ENCODE measurements at places on chromosomes 1 and 21.

GRCh38 chr1:53732912-53733317 lies 6.0 kb downstream of the GLIS1 start:
- DNase-seq = no peak

DNA sequence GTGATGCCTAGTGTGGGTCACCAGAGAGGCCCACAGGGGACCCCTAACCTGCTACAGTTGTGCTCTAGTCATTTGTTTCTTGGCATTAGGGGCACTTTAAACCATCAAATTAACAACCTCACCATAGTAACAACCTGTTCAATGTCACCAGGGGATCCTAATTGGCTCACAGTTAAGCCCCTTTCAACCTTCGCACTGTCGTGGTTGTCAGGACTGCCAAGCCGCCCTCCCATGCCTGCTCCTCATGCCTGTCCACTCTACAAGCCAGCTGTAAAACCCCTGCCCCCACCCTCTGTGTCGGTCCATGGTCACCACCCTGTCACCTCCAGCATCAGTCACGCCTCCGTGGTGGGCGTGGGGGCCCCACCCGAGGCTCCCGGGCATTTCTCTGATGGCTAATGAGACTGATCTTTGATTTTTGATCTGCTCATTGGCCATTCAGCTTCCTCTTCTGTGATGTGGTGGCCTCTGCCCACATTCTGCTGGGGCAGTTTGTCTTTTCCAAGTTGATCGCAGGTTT lies 96.6 kb downstream of the WDR4 start:
- DNase-seq = no peak

- DNase-seq = peak; percentile 33
Measured at GRCh38 chr1:15849775-15850324, 2.3 kb downstream of the SPEN start.

DNA sequence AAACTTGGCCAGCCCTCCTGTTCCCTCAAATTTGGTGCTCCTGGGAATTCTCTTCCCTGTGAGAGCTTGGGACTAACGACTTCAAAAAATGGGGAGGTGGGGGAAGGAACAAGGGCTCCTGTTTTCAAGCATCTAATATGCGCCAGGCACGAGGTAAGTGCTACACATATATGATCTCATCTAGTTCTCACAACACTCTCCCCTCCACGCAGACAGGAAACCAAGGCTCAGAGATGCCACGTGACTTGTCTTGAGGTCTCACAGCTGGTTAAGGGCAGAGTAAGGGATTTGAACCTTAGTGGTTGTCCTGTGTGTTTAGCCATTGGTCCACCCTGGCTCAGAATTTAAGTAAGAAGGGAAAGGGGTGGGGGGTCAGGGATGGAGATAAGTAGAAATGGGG lies 125.9 kb downstream of the DMRTB1 start:
- no peak for DNase-seq

DNA sequence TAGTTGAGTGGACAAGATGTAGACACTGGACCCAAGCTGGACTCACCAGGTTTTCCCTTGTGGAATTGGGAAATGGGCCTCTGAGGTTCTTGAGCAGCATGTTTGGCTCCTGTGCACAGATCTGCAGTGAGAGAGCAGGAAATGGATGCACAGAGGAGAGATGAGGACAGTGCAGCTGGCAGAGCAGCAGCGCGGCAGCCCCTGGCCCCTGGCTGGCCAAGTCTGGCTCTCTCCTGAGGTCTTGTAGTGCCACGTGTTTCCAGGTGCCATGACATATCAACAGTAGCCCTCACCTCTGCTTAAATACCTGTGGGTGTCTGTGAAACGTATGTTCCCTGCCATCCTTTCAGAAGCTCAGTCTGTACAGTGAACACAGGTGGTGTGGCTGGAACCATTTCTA lies 19.2 kb upstream of the BCL10 start:
- DNase-seq = no peak

DNA sequence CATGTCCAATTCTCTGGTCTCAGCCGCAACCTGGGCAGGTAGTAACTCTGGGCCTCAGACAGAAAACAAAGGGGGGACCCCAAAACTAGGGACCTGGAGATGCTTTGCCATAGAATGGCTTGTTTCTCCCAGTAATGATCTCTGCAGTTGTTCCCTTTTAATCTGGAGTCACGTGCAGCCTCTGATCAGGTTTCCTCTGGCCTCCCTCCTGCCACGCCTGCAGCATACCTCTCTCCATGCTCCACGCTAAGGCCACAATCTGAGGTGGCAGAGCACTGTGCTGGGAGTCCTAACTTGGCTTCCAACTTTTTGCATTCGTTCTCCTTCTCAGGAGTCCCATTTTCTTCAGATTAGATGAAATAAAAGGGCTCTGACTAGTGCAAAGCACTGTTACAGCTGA lies 1.9 kb downstream of the PABPC4 start:
- DNase-seq = no peak

DNA sequence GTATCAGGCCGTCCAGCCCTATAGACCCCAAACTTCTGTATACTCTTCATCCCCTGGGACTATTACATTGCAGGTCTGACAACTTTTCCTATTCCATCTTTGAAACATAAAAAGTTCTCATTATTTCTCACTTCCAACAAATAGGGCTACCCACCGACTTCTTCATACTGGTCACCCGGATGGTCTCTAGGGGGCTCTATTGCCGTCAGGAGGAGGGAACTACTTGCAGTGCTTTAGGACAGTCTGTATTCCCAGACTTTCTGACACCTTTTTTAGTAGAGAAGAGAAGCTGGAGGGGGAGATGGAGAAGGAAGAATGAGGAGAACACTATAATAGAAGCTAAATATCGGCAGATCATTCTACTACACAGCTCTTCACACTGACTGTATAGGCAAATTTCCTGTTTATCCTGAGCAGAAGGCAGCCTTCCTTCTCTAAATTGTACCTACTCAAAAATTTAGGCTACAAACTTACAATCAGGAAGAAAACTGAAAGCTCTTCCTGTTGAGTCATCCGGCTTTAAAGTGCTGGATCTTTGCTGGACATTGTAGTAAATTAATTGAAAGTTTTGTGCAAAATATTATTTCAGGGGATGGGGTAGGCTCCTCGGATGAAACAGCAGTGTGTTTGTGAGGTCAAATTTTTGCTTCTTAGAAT lies 54.6 kb downstream of the CDC7 start:
- DNase-seq = no peak

- no peak for DNase-seq
Measured at GRCh38 chr1:31443673-31444072, 30.7 kb downstream of the SERINC2 start.

DNA sequence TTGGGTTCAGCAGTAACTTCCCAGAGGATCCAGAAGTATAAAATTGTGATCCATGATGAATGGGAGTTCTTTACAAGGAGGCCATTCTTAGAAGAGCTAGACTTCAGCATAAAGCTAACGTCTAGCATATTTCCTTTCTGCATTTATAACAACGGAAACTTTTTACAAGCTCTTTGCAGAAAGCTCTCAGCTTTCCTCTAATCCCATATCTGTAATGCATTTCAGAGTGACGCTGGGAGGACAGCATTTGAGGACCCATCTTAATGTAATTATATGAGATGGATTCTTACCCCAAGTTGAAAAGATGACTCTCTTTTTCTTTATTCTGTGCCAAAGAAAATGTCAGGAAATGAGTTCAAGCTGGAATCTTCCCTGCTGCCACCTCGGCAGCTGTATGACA lies 132.0 kb upstream of the CACHD1 start:
- DNase-seq = no peak

DNA sequence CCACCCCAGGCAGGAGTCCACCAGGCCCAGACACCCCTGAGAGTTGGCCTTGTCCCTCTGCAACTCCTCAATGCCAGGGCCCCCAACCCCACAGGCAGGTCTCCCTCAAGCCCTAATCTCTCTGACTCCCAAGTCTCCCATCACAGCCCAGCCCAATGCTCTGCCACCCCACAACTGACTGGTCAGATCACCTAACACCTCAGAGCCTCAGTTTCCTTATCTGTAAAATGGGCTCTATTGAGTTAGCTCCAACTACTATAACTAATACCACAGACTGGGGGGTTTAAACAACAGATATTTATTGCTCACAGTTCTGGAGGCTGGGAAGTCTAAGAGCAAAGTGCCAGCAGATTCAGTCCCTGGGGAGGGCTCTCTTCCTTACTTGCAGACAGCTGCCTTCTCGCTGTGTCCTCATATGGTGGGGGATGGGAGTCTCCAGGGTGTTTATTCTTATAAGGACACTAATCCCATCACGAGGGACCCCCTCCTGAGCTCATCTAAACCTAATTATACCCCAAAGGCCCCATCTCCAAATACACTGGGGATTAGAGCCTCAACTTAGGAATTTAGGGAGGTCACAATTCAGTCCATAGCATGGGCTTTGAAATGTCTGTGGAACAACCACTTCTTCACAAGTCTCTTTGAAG lies 34.9 kb upstream of the ZC3H12A start:
- DNase-seq = no peak

- DNase-seq = no peak
Measured at GRCh38 chr1:203649999-203650836, 23.6 kb downstream of the ATP2B4 start.

DNA sequence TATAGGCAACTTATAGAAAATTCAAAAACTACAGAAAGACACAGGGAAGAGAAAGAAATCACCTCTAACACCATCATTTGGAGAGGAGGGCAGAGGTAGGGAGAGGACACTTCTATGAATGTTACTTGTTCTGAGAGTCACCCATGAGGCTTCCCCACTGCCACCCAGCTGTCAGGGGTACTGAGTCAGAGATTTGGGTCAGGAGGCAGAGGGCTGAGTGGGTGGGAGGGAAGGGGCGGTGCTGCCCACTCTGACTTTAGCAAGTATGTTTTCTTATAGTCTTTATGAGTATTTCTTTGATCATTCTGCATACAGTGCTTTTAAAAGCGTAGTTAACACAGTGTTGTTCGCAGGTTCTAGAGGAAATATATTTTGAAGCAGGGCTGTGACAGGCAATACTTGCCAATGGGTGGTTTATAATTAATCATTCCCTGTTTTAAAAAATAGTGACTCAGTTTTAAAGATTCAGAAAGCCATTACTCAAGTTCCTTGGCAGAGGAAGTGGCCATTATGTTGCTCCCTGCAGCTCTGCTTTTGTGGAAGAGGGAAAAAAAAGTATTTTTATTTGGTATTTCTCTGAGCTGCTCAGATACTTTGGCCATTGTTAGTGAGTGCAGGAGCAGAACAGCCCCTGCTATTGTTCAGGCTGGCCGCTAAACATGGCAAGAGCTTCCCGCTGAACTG lies 18.3 kb downstream of the IL6R start:
- no peak for DNase-seq

DNA sequence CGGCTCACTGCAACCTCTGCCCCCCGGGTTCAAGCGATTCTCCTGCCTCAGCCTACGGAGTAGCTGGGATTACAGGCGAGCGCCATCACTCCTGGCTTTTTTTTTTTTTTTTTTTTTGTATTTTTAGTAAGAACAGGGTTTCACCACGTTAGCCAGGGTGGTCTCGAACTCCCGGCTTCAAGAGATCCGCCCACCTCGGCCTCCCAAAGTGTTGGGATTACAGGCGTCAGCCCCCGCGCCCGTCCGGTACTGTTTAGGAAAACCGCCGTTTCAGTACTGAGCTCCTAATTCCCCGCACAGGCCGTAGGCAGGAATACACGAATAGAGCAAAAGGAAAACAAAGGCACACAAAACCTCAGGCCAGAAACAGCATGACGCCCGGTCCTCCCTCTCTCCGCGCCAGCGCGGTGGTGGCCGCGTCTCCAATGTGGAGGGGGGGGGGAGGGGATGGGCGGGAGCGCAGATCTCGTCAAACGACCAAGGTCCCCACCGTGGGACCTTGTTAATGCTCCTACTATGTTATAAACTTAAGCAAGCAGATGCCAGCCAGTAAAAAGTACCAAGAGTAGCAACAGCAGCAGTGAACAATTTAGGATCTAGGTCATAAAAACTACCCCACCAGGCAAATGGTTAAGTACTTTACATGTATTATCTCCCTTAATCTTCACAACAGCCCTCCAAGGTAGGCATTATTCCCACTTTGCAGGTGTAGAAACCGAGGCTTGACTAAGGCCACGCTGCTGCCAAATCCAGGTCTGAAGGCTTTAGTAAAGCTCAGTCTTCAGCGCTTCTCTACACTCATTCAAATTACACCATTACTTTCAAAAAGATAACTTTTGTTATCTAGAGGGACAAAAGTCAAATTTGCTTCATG lies 648 bp upstream of the ADAR start:
- DNase-seq = peak; percentile 78

DNA sequence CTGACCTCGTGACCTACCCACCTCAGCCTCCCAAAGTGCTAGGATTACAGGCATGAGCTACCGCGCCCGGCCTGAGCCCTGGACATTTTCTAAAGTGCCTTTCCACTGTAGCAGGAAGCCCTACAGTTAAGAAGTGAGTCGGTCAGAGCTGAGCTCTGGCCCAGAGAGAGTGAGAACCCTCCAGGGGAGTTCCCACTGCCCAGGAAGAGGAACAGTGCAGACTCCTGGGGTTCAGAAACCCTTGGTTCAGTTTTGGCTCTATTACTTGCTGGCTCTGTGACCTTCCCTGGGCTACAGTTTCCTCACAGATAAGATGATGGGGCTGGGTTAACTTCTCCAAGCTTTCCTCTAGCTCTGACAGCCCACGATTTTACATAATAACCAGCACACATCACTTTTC lies 20.9 kb downstream of the SLC9A1 start:
- no peak for DNase-seq

DNA sequence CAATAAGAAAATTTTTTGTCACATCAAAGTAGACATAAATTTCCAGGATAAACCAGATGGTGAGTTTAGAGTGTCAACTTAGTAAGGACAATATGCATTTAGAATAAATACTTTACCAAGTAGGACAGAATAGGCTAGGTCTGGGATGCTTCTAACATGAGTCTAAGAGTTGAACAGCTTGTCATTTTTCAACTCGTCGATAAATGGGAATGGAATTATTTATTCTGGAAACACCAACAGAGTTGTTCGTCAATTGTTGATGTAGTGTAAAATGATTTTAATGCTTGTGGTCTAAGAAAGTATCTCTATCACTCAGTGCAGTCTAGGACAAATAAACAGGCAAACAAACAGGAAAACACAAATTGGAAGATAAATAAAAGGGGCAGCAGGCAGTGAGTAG lies 358.4 kb upstream of the ST6GALNAC5 start:
- DNase-seq = no peak

DNA sequence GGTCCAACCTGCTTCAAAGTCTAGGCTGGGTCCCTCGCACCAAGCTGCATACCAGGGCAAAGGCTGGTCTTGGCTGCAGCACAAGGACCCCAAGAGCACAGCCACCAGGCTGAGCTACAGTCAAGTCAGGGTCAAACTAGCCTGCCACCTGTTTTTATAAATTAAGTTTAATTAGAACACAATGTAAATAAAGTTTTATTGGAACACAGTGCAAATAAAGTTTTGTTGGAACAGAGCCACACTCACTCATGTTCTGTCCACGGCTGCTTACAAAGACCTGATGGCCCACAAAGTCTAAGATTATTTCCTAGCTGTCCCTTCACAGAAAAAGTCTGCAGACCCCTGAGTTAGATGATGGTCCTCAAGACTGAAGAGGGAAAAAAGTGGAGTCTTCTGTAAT lies 66.2 kb downstream of the MRPL37 start:
- no peak for DNase-seq

DNA sequence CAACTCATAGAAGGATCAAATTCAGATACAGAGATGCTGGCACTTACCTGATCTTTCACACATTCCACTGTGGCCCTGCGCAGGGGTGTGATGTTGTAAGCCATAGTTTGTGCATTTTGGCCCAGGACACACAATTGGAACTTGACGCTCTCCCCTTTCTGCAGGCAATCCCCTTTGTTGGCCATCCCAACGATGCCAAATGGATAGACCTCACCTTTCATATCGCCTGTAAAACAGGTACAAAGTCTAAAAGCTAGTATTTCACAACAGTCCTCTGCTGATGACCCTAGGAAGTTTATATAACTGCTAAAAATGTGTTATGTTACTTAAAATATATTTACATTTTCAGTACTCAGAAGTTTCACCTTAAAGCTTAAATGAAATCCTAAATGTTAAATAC lies 3.9 kb upstream of the NRAS start:
- DNase-seq = no peak

- no peak for DNase-seq
Measured at GRCh38 chr1:226677027-226678020, 61.8 kb downstream of the ITPKB start.

All from NCI-H774 (cell line).